IPS DF 19.7 (cell line): ENCODE measurements at places on chromosomes 5 and 9.

DNA sequence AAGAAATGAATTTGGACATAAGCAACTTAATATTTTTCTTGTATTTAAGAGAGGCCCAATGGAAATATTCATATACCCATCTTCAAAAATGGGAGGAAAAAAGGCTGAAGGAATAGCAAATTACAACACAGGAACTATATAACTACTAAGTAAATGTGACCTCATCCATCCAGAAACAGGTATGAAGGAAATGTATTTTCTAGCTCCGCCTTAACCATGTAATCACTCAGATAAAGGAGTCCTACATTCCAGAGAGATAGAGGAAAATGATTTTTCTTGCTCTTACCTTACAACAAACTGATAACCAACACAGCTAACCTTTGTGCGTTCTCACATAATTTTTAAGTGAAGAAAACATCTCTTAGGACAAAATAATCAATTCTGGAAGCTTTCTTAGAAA lies 96.5 kb downstream of the NR6A1 start:
- DNase-seq, result no peak

GRCh38 chr9:106482733-106483132 lies 380.2 kb upstream of the ZNF462 start:
- DNase-seq, result no peak

GRCh38 chr5:125421006-125421405 lies 674.6 kb upstream of the ZNF608 start:
- DNase-seq, result no peak

DNA sequence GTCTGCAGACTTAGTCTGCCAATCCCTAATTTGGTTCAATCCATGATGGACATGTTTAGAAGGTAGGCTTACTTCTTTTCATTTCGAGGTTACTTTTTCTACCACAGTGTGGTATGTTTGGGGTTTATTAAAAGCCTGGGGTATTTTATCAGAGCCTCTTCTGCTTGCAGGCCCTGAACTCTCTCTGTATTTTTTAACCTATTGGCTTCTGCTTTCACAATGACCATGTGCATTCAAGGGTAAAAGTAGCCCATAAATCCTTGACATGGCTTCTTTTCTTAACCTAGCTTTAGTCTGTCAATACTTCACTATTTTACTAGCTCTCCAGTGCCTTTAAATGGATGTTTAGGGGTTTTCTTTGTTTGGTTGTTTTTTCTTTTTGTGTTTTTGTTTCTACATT lies 286.6 kb downstream of the FER start:
- no peak for DNase-seq

- DNase-seq, result no peak
These were observed 4.3 kb upstream of the TIFAB start for GRCh38 chr5:135456238-135457099.

GRCh38 chr9:117284414-117284813 lies 130.4 kb downstream of the ASTN2 start:
- DNase-seq, result no peak

- DNase-seq, result no peak
These were observed 1578.3 kb downstream of the EFNA5 start for GRCh38 chr5:106092455-106092854.

DNA sequence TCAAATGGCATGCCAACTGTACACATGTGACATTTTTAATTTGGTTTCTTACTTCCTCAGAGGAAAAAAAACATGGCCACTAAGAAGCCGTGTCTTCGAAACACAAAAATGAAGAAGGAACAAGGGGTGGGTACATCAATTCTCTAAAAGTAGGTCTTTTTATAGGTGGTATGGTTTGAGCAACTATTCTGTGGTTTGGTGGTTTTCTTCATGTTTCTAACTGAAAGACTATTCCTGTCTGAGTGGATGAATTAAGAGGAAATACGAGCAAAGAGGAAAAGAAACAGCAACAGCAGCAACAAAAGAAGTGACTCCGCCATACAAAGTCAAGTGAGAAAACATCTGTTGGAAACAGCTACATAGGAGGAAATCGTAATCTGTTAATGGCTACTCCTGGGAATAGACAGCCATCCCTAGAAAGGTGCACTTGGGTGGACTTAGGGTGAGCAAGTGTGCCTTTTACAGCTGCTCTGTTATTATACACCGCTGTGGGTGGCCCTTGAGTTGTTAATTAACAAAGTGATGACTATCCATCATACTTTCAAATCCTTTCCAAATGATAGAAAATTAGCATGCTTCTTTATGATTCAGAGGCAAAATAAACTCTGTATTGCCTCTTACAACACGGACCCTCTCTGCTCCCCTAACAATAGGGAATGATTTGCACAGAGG lies 575.8 kb downstream of the TLE1 start:
- no peak for DNase-seq

DNA sequence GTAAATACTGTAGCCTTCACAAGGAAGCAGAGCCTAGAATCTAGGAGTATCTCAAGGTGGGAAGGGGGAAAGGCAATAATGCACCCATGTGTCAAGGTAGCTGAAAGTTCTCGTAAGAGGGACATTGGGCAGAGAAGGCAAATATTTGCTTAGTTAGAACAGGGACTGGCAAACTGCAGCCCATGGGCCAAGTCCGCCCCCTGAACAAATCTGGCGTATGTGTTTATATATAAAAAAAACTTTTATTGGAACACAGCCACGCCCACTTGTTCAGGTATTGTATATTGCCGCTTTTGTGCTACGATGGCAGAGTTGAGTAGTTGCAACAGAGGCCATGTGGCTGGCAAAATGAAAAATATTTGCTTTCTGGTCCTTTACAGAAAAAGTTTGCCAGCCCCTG lies 16.1 kb downstream of the KCNN2 start:
- DNase-seq, result no peak

- no peak for DNase-seq
These were observed 80.9 kb upstream of the SNX2 start for GRCh38 chr5:122693963-122694362.

GRCh38 chr5:152674403-152674802 lies 269.3 kb upstream of the NMUR2 start:
- DNase-seq, result no peak

- no peak for DNase-seq
These were observed 201.2 kb downstream of the MSX2 start for GRCh38 chr5:174925586-174925985.

GRCh38 chr9:131656356-131657036 lies 83.4 kb downstream of the RAPGEF1 start:
- DNase-seq, result no peak

GRCh38 chr9:5580650-5581049 lies 48.3 kb upstream of the RIC1 start:
- DNase-seq, result no peak

- no peak for DNase-seq
These were observed 316.1 kb downstream of the GADD45G start for GRCh38 chr9:89920951-89921350.

GRCh38 chr9:99737649-99738048 lies 84.0 kb upstream of the NR4A3 start:
- no peak for DNase-seq

- DNase-seq, result no peak
These were observed 690.4 kb upstream of the MEF2C start for GRCh38 chr5:89573345-89573744.

GRCh38 chr9:116465576-116466270 lies 221.4 kb upstream of the TRIM32 start:
- no peak for DNase-seq

GRCh38 chr9:131253891-131254491 lies 22.3 kb downstream of the FAM78A start:
- no peak for DNase-seq

GRCh38 chr9:134071149-134071548 lies 3.3 kb upstream of the BRD3 start:
- no peak for DNase-seq

- DNase-seq, result no peak
These were observed 179.5 kb downstream of the TRIO start for GRCh38 chr5:14322437-14323187.

DNA sequence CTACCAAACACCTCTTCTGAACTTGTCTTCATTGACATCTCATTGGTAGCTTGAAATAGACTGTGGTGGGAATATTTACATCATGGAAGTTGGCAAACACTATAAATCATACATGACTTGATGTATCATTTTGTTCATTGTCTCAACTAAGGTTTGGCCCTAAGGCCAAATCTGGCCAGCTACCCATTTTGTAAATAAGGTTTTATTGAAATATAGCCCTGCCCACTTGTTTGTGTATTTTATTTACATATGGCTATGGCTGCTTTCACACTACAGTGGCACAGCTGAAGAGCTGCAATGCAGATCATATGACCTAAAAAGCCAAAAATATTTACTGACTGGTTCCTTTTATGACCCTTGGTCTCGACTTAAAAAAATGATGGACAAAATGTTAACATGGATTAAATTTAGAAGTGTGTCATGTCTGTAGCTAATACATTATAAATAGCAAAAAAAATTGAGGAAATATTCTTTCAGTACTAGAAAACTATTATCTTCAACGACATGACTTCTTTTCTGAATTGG lies 22.1 kb downstream of the FAM240B start:
- no peak for DNase-seq

GRCh38 chr9:71383308-71383940 lies 262.0 kb upstream of the TRPM3 start:
- no peak for DNase-seq

DNA sequence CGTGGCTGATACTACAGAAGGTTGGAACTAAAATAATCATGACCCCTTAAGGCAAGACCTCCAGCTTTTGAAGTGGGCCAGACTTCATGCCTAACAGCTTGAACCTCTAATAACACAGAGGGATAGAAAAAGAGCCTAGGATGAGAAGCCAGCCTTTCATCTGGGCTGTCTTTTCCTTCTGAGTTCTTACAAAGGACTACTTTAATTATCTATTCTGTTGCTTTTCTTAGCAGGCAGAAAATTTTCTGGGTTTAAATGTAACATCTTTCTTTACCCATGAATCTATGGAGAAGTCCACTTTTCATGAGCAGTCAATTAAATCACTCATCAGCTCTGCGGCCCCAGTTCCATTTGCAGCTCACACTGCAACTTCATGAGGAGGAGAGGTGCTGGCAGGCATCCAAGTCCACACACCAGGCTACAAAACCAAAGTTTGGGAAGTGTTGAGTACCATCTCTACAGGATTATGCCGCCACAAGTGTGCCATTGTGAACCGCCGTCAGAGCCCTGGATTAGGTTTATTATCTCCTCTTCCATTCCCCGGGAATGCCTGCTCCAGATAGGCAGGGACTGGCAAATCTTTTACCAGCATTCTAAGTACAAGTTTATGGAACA lies 192.0 kb downstream of the TLE4 start:
- no peak for DNase-seq

- DNase-seq, result peak; percentile 25
These were observed 55.9 kb downstream of the NSUN2 start for GRCh38 chr5:6576861-6577501.
